ENCODE measurements at places on chromosomes 1 and 21.

- DNase-seq, result no peak
Measured at GRCh38 chr1:44862829-44863401, 19.9 kb upstream of the PTCH2 start.

DNA sequence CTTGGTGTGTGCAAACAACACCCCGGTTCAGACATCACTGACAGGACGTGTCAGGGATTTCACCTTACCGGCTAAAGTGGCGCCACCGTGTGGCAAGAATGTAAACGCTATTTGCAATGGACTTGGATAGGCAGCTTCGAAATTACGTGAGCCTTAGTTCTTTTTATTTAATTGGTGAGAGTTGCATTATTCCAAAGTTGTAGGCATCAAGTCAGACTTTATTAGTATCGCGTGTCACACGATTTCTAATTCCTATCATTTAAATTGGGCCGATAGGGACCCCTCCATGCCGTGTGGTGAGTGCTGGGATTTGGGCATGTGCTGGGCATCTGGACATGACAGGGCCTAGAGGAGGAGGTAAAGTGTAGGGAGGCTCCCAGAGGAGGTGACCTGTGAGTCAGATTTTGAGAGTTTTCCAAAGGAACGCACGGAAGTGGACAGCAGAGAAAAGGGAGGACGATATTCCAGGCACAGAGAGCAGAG is 14.5 kb upstream of the CPT2 start:
- peak; percentile 82 for DNase-seq

DNA sequence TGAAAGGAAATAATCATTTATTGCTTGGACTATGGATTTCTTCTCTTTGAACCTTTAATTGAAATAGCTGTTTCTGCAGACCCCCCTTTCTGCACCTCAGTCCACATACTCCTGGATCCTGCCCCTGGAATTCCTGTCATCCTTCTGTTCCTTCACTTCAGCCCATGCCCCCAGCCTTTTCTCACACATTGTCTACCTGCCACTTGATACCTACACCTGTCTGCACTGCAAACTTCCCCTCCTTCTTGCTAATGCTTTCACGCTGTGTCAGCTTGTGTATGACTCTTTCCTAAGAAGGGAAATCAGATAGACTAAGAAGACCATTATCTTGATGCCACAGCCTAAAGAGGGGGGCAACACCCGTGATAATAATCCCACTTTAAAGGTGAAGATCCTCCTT is 80.3 kb upstream of the EXO1 start:
- no peak for DNase-seq

- peak; percentile 66 for DNase-seq
Measured at GRCh38 chr1:230972855-230973271, 5.8 kb downstream of the TTC13 start.

- no peak for DNase-seq
Measured at GRCh38 chr1:230381585-230381984, 44.5 kb downstream of the PGBD5 start.

GRCh38 chr1:10074059-10074851 is 41.5 kb downstream of the UBE4B start:
- no peak for DNase-seq

- no peak for DNase-seq
Measured at GRCh38 chr1:164914208-164914607, 355.2 kb downstream of the PBX1 start.

GRCh38 chr1:26098602-26099001 is 13.0 kb upstream of the PDIK1L start:
- DNase-seq, result no peak

DNA sequence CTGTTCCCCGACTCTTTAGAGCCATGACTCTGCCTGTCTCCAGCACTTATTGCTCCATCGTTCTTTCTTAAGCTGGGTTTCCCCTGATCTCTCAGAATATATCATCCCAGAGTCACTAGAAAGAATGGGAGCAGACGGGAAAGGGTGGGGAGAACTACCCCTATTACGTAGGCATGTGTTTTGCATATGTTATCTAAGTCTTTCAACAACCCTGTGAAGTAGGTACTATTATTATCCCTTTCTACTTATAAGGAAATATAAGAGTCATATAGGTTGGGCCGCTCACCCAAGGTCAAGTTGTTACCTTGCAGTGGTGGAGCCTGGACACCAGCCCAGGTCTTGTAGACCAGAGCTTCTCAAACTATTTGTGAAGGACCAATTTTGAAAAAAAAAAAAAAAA is 38.7 kb downstream of the ELF3 start:
- no peak for DNase-seq

GRCh38 chr1:4664095-4664494 is 9.7 kb downstream of the AJAP1 start:
- no peak for DNase-seq

GRCh38 chr1:155591770-155592169 is 18.2 kb upstream of the MSTO1 start:
- peak; percentile 74 for DNase-seq

DNA sequence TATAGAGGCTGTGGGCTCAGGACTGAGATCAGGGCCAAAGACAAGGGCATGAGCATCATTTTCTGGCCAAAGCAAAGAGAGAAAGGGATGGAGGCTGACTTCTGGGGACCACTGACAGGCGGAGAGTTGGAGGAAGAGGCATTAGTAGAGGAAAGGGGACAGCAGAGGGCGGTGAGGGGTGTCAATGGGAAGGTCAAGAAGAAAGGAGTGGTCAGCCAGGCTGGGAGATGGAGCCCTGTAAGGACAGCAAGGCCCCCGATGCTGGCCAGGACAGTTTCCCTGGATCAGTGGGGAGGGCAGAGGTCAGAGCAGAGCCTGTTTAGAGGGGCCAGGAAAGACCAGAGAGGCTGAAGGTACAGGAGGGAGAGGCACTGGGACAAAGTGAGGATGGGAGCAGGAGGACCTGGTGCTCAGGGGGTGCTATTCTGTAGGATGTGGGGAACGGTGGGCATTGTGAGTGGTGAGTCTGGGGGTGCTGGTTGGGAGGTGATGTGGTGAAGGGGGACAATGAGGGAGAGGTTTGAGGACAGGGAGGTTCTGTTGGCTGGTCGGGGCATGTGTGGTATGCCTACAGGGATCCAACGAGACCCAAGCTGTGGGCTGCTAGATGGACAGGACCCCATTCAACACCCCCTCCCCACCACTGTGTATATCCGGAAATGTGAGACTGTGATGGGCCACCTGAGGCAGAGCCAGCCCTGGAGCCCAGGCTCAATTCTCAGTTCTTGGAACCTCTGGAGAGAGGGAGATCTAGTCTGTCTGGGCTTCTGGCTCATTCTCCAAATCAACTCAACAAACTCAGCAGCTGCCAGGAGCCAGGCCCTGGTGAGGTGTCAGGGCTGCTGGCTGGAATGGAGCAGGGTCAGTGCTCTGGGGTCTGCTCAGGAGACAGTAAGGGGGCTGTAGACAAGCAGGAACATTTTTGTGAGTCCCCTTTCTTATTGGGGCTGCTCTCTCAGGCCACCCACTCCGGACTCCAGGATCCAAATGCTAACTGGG is 1.4 kb upstream of the FAM151A start:
- DNase-seq, result no peak

GRCh38 chr1:229579059-229579673 is 20.7 kb upstream of the ABCB10 start:
- peak; percentile 50 for DNase-seq

DNA sequence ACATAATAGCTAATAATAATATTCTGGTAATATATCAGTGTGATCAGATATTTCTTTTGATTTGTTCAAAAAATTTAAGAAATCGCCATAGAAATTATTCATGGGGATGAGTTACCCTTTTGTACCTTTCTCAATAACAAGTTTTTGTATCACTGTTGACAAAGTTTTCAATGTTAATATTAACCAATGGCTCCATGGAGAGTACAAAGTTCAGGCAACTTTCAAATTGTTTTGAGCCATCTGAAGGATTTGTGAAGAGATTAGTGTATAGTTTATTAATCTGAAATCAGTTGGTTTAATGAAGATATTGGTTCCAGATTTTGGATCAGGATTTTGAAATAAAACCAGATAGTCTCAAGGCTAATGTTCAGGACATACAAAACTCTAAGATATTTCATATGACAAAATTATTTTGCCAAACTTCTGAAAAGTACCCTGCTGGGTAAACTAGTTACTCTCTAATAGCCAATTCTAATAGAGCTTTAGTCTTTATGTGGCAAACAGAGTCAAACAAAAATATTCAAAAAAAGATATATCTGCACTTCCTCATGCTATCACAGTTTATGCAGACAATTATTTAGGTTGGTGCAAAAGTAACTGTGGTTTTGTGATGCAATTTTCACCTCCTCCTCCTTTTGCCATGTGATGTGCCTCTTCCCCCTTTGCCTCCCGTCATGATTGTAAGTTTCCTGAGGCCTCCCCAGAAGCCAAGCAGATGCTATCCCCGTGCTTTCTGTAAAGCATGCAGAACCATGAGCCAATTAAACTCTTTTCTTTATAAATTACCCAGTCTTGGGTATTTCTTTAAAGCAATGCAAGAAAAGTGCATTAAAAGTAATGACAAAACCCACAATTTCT is 1105.0 kb downstream of the PLA2G4A start:
- DNase-seq, result no peak

DNA sequence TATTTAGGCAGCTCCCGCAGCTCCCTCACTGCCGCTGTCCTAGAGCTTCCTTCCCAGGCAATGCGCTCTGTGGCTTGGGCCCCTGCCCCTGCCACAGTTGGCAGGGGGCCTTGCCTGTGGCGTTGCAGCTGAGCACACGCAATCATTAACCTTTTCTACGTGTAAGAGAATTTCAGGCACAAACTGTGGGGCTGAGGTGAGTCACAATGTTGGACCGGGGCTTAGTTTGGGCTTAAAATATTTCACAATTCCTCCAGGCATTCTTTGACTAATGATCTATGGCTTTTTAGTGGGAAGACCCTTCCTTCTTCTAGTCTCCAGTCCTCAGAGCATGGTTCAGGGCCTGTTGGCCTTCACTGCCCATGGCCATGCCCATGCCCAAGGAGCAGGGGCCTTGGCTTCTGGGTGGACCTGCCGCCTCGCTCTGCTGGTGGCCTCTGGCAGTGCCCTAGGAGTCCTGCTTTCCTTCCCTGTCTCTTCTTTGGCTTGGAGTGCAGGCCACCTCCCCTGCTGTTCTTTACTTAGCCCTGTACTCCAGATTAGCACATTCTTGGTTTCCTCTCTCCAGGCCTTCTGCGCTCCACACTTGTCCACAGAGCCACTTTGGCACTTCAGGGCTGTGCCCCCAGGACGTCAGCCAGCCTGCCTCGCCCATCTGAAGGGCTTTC is 39.2 kb downstream of the MAPKAPK2 start:
- DNase-seq, result no peak

GRCh38 chr1:178498896-178499675 is 2.3 kb upstream of the CLEC20A start:
- no peak for DNase-seq

- DNase-seq, result no peak
Measured at GRCh38 chr1:71094913-71095312, 14.1 kb upstream of the ZRANB2 start.

DNA sequence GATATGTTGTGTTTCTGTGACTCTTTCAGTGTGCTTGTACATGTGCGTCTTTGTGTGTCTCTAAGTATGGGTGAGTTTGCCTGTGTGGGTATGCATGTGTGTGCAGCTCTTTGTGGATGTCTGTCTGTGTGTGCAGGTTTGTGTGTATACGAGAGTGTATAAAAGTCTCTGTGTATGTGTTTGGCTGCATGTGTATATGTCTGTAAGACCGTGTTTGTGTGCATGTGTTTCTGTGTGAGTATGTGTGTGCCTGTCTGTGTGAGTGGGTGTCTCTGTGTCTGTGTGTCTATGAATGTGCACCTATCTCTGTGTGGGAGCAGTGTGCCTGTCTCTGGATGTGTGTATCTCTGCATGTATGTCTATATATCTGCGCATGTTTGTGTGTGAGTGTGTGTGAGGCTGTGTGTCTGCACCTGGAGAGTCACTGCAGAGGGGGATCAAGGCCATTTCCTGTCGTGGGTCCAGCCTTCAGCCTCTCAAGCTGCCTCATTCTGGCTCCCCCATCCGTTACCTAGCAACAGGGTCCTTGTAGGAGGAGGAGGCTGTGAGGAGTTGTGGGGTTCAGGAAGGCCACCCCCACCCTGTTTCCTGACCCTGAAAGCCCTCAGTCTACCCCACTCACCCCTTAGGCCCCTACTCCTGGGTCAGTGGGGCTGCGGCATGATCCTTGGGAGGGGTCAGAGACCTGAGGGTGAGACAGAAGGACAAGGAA is 10.4 kb downstream of the FGR start:
- no peak for DNase-seq

DNA sequence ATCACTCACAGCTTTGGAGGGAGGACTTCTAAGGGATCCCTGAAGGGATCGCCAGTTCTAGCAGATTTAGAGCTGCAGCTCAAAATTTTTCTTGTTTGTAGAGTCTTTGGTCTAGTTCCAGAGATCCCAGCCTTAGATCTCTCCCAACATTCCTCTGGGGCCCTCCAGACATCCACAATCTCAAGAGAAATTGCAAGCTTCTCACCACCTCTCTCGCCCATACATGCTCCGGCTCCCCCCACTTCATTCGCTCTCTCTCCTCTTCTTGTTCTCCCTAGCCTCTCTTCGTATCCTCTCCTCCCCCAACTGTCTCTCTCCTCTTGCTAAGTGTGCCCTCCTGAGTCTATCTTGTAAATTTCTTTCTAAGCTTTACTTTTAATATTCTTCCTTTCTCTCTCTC is 15.1 kb upstream of the TUT4 start:
- no peak for DNase-seq

GRCh38 chr1:160742428-160743127 is 3.5 kb downstream of the SLAMF7 start:
- no peak for DNase-seq

GRCh38 chr1:28458237-28459228 is 47.3 kb upstream of the RCC1 start:
- no peak for DNase-seq

GRCh38 chr1:199272139-199272544 is 633.3 kb downstream of the PTPRC start:
- DNase-seq, result no peak

DNA sequence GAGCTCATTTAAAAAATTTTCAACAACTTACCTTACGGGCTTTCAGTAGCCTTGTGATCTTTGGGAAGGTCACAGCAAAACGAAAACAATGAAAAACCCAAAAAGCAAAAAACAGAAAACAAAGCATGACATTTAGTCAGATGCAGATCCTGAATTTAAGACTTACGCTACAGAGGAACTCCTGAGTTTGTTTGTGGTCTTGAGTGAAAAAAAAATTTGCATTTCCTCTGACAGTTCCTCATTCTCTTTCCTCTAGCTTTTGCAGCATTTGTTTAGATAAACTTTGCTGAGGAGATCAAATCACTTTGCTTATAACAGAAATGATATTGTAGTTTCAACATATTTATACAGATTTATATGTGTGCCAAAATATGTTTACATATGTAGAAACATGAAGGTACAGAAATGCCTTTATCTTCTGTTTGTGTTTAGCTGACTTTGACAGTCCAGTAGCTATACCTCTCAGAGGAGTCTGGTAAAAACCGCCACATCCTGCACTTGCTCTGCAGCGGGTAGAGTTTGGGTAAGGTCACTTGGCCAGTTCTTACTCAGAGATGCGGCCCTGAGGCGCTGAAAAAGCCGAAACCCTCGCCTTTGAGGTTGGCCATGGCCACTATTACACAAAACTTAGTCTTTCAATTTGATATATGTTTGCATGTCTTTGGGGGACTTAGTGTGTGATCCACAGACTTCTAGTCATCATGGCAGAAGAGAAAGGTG is 142.5 kb downstream of the TNR start:
- DNase-seq, result peak; percentile 76

- DNase-seq, result no peak
Measured at GRCh38 chr1:175872588-175872987, 129.2 kb upstream of the TNR start.

- no peak for DNase-seq
Measured at GRCh38 chr1:29361686-29362085, 125.4 kb downstream of the PTPRU start.

- DNase-seq, result peak; percentile 23
Measured at GRCh38 chr1:227735539-227736285, 477 bp downstream of the SNAP47 start.

- no peak for DNase-seq
Measured at GRCh38 chr1:174158767-174159251, 511 bp upstream of the RABGAP1L start.
